Forelimb muscle (tissue), 1 donor: ENCODE measurements at places on chromosomes 5 and 9.

- DNase-seq, result no peak
These were observed 71.2 kb downstream of the CFAP77 start for GRCh38 chr9:132481053-132481849.

DNA sequence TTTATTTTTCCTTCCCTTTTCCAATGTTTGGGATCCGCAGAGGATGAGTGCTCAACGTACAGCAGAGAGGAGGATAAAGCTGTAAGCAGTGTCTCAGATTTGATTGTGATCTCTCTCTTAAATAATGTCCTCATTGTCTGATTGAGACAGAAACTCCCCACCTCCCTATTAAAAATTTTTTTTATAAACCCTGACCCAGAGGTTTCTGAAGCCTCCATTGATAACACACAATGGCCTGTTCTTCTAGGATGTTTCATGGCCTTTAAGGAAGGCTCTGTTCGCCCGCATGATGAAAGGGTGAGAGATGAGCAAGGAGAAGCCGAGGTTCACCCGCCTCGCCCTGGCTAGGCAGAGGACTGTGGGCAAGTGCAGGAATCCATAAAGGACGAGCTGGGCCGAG is 138.2 kb upstream of the GAS1 start:
- no peak for DNase-seq

DNA sequence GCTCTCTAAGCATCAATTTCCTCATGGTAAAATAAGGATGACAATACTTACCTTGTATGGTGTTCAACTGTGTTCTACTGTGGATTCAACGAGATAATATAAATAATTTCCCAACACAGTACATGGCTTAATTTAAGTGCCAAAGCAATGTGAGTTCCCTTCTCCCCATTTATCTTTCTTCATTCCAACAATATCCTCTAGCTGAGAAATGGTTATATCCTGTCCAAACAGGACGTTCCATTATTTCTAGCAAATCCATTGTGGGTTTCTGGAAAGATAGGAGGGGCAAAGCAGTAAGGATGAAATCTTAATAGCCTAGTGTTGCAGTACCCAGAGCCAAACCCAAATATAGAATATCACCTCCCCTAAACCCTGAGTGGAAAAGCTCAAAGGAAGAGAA is 22.0 kb downstream of the ABCA1 start:
- no peak for DNase-seq

- no peak for DNase-seq
These were observed 44.4 kb upstream of the SAP30L start for GRCh38 chr5:154401355-154401754.

DNA sequence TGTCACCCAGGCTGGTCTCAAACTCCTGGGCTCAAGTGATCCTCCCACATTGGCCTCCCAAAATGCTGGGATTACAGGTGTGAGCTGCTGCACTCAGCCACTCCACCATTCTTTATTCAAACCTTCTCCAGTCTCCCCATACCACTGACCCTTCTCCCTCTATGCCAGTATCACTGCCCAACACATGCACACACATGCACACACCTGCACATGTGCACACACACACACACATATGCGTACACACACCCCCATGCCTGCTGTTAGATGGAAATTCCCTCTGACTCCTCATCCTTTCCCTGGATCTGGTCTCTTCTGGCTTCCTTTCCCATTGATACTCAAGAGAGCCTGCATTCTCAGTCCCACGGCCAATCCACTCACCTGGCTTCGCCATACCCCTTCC is 170.0 kb downstream of the CRB2 start:
- no peak for DNase-seq

DNA sequence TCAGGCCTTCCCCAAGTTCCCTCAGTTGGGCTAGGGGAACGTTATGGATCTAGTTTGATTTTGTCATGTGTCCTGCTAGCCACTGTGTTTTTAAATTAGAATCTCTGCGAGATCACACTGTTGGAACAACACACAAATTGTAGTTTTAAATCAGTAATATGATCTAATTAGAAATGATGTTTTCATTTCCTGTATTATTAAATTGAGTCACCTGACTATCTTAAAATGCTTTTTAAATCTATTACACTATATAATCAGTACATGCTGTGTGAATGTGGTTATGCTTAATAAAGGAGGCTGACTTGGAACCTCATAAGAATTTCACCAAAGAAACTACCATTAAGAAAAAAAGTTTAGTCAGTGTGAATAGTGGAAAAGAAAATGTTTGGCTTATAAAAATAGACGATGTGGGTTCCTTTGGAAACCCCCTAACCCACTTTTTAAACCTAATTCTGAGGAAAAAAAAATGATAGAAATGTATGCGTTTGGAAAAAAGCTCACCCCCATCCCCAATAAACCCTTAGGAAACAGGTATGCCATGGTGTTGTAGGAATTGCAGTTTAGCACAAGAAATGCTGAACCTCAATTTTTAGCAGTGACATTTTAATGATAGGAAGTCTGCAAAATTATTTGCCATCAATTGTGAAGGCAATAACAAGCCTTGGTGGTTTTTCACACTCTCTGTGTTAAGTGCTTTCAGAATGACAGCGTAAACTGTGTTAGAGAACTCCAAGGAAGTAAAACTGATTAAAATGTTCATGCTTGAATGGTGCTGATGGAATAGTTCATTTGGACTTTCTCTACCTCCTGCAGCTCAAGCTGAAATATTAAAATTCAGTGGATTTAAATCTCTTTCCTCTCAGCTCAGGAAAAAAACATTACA is 59.0 kb downstream of the TLE4 start:
- no peak for DNase-seq

- DNase-seq, result no peak
These were observed 19.5 kb upstream of the B4GALT1 start for GRCh38 chr9:33186457-33187168.

GRCh38 chr9:105979290-105979689 is 284.9 kb downstream of the TMEM38B start:
- DNase-seq, result no peak

DNA sequence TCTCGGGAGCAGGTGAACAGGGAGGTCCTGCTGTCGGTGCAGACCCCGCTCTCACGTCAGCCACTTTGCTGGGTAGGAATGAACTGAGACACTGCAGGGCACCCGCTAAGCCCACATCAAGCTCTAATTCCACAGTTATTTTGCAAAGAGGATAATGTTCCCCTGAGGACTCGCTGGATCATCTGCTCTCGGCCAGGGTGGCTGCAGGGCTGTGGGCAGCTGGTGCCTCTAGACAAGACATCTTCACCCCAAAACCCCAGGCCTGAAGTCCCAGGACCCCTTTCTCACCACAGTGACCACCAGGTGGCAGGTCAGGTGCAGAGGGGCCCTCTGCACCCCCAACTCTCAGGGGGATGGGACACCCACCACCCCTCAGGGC is 135.1 kb upstream of the PPP1R26 start:
- DNase-seq, result no peak

DNA sequence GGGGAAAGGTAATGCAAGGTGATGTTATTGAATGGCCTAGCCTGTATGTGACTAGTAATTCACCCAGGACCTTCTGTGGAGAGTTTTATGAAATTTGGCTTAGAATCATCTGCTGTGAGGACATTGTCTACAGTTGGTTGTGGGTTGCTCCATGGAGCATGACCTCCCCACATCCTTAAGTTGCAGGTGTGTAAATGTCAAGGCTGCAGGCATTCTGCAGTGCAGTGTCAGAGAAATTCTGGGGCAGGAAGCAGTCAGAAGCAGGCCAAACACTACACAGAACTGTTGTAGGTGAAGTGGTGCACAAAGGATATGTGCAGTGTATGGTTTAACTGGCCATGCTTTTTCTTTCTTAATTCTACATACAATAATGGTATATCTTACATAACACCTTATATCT is 588.3 kb downstream of the EBF1 start:
- no peak for DNase-seq

- DNase-seq, result no peak
These were observed 25.5 kb downstream of the CWC27 start for GRCh38 chr5:64794053-64794770.

DNA sequence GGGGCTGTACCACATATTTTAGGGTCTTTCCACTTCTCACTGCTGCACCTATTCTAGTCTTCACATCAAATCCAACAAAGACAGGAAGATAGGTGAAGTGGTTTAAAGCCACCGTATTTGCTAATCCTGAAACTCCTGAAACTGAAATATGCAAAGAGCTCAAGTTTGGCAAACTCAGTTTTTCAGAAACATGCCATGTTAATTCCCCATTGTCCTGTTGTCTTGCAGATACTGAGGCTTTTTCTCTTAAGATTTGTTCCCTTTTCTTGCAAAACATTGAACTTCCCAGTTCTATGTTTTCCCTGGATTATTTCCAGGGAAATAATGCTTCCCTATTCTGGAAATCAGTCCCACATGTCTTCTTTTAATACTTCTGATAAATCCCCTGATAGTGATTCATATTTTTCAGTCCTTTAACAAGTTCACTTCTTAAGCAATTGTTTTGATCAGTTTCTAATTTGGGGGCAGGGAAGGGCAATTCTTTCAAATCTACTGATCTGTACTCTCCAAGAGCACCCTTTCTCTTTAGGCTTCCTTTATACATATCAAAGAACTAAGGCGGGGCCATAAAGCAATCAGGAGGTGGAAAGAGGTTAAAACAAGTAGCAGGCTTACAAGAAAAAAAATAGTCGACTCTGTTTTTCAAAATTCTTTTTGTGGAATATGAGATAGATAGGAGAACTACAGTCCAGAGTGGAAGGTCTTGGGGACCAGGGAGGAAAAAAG is 648.5 kb downstream of the BNC2 start:
- DNase-seq, result no peak

- no peak for DNase-seq
These were observed 97.4 kb downstream of the PPP2R2B start for GRCh38 chr5:146781157-146781556.
